Right hindlimb (tissue), 1 donor: ENCODE measurements at places on chromosomes 3 and 15.

GRCh38 chr3:177201700-177202397, 4.6 kb upstream of the TBL1XR1 start:
- DNase-seq = no peak

- DNase-seq = no peak
Observed at GRCh38 chr3:189446959-189447560, 184.1 kb upstream of the TP63 start.

- no peak for DNase-seq
Observed at GRCh38 chr3:9345041-9345440, 17.8 kb upstream of the THUMPD3 start.

- DNase-seq = no peak
Observed at GRCh38 chr3:182414586-182414985, 378.7 kb upstream of the ATP11B start.

GRCh38 chr3:36964817-36965216, 20.0 kb upstream of the TRANK1 start:
- no peak for DNase-seq
